MG63 (cell line): ENCODE measurements at places on chromosomes 3 and 15.

DNA sequence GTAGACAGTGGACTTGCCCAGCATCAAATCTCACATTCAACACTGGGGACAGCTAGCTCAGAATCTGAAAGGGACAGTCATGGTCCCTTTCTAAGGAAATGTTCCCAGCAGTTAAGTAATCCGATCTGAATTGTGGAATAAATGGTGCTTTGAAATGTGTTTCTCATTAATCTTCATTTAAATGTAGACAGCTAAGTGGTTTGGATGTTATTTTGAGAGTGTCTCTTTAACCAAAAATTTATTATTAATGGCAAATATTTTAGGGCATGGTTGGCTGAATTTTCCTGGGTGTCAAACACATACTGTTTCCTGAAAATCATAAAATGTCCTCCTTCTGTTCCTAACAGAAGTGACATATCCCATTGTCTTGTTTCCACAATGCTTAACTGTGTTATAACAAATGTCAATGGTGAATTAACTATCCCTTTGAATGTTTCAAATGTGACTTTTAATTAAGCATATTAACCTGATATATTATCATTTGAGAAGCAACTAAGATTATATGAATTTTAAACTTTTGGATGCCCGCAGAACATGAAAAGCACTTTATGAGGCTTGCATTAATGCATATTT is 210.8 kb downstream of the CHST2 start:
- DNase-seq: no peak

DNA sequence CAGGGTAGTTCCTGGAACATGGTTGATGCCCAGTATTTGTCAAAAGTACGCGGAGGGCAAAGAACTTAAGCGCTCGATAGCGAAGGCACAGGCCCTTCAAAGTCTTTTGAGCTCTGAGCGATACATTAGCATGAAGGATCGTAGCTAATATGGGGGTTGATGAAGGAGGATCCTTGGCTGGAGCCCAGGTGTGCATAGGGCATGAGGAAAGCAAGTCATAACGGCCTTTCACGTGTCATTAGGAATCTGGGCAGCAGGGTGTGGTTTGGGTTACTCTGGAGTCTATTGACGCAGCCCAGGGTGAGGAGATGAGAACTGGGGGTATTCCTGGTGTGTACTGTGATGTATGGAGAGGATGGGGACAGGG is 31.7 kb downstream of the SPINK8 start:
- DNase-seq: peak; percentile 26

GRCh38 chr3:183328164-183328563 is 75.1 kb downstream of the B3GNT5 start:
- no peak for DNase-seq

DNA sequence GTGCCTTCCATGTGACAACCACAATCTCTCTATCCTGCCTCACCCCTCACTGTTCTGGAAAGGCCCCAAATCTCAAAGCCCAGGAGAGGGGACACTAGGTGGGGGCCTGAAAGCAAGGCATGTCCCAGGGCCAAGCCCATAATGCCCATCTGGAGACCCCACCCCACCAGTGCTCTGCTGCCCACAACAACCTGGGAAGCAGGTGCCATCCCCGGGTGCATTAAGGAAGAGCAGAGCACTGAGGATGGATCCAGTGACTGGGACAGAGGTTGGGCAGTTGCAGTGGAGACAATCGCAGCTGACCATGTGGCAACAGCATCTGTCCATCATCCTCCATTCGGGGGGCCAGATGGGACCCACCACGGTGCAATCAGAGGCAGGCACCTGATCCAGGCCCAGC is 106.2 kb upstream of the PRR20G start:
- no peak for DNase-seq

DNA sequence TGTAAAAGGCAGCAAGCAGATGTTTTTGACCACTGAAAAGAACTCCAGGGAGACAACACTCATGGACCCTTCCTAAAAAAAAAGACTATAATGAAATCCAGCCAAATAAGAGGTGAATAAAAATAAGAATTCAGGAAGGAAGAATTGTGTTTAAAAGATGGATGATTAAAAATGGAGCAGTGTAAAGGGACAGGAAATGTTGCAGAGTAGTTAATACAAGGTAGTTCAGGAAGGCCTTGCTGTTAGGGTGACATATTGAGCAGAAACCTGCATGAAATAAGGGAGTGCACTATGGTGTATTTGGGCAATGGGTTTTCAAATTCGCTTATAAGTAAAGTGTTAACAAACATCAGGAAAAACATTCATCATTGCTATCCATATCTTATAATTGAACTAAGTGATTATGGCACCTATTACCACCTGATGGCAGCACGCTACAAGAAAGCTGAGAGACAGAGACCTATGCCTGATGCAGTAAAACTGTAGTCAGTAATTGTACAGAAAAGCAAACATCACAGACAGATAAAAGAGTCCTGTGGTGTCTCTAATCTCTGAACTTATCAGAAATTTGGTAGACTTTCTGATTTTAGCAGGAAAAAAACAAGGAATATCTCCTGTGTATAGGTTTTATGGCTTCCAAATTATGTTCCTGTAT is 5.8 kb upstream of the DBR1 start:
- no peak for DNase-seq

- no peak for DNase-seq
These were observed 64.9 kb upstream of the NSMCE3 start for GRCh38 chr15:29334544-29334943.

DNA sequence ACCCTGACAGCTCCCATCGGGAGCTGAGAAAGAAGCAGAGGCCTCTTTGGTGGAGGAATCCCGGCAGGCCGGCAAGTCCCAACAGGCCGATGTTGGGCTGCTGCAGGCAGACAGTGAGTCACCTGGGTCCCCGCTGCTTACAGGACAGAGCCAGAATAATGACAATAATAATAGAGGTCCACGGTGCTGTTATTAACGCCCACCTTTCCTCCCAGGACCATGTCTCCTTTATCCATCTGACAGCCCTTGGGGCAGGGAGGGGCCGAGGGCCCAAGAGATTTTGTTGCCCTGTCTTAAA is 29.3 kb upstream of the MAGEF1 start:
- peak; percentile 32 for DNase-seq

- DNase-seq: no peak
These were observed 341.7 kb upstream of the PROK2 start for GRCh38 chr3:72126441-72127223.

- DNase-seq: no peak
These were observed 4.0 kb downstream of the ANKDD1A start for GRCh38 chr15:64915518-64916227.

GRCh38 chr3:115233021-115233420 is 85.9 kb upstream of the ZBTB20 start:
- no peak for DNase-seq

- peak; percentile 20 for DNase-seq
These were observed 48.4 kb downstream of the TMEM266 start for GRCh38 chr15:76108021-76108723.

DNA sequence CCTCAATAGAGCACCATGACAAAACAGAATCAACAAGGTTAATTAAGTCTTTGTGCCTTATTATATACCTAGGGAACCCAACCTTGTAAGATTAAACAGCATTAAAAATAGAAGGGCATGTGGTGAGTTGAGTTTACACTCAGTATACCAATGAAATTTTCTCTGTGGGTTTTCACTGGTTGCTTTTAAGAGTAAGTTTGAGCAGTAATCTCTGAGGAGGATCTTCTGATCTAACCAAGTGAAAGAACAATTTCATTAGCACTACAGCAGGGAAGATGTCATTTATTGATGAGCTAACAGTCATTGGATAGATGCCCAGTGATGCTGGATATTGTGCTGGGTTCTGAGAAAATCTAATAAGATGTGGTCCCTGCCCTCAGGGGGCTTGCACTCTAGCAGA is 26.9 kb upstream of the AKAP13 start:
- no peak for DNase-seq

GRCh38 chr15:81265256-81265943 is 58.5 kb downstream of the STARD5 start:
- DNase-seq: no peak

GRCh38 chr3:126360046-126360713 is 3.0 kb upstream of the KLF15 start:
- no peak for DNase-seq

DNA sequence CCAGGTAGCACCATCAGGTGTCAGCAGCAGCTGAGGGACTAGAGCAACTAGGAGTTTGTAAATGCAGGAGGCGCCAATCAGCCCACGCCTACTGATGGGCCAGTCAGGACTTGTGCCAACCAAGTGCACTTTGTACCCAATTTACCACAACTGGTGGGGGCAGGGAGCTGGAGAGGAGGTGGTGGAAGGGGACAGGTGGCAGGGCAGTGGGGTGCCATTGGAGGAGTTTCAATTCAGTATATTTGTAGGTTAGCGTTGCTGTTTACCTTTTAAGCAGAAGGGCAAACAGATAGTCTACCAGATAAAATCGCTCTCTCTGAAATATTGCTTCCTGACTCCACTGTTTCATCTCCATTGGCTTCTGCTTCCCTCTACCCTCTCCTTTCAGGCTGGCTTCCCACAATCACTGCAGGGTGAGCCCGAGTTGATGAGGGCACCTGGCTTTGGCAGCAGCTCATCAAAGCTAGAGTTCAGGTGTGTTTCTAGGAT is 75.7 kb downstream of the TRIM69 start:
- no peak for DNase-seq

GRCh38 chr3:128170866-128171516 is 17.7 kb downstream of the EEFSEC start:
- peak; percentile 73 for DNase-seq

GRCh38 chr3:157241599-157241998 is 81.7 kb upstream of the CCNL1 start:
- no peak for DNase-seq

DNA sequence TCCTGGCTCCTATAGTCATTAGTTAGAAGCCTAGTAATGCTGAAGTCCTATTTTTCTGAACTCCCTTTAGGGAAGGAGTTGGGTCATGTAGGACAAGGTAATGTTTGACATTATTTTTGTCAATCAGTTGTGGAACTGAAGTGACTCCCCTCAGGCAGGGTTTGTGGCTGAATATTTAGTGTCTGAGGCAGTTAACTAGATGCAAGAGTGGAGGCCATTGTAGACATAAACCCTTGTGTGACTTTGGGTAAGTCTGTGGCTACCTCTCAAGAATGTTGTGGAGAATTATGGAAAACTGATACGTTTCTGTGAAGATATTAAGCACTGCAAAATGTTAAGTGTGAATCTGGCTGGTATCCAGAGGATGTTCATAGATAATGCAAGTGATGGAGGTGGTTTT is 125.2 kb upstream of the PHLDB2 start:
- DNase-seq: no peak

DNA sequence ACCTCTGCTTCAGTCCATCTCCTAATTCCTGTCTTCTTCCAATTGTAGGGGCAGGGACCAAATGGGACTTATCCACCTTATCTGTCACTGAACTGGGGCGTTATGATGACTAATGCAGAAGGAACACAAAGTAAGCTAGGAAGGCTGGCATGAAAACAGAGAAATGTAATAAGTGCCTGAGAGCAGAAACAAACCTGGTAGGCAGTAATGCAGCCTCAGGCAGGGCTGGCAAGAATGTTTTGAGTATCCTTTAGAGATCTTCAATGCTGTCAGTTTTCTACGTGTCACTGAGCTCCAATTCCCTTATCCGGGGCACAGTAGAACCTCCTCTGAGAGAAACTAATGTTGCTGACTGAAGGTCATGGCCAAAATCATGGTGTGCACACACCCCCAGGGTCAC is 246.2 kb upstream of the TBL1XR1 start:
- DNase-seq: peak; percentile 83

DNA sequence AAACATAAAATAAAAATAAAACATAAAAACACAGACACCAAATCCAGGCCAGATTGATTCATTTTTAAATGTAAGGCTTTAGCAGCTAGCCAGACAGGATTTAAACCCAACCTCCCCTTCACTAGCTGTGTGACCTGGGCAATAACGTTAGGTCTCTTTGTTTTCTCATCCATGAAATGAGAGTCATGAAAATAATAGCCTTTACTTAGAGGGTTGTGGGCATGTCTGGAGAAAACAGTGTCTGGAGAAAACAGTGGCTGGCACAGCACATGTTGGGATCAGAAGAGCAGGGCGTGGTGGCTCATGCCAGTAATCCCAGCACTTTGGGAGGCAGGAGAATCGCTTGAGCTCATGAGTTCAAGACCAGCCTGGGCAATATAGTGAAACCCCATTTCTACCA is 1.9 kb upstream of the DPPA4 start:
- DNase-seq: no peak

DNA sequence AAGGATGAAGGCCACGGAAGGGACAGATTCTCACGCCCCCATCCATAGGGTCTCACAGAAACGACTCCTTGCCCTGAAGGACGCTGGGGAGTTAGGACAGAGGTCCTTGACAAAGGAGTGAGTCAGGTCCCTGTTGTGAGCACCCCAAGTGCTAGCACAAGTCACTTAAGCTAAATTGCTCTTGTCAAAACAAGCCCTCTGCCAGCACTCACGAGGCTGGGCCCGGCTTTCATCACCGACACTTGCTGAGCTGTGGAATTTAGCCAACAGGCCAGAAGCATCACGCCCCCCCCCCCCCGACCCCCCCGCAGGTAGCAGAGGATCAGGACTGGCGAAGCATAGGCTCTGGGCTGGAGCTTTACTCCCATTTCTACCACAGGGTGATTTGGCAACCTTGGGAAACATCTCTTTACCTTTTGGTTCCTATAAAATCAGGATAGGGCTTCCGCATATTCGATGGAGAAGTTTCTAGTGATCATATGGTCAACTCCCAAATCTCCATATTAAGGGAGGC is 75.4 kb downstream of the ADCY5 start:
- DNase-seq: no peak

DNA sequence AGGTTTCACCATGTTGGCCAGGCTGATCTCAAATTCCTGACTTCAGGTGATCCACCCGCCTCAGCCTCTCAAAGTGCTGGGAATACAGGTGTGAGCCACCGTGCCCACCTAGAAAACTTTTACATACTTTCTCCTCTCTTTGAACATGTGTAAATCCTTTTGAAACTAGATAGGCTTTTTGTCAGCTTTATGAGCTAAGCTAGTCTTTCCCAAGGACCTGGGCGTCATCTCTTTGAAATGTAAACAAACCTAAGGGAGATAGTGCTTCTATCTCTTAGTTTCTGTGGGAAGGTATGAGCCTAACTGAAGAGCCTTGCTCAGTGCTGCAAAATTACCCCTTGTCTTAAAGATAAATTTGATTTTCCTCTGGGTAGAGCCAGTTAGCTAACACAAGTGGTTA is 4.8 kb downstream of the CX3CR1 start:
- no peak for DNase-seq
